ENCODE measurements at places on chromosomes 1 and 21.

DNA sequence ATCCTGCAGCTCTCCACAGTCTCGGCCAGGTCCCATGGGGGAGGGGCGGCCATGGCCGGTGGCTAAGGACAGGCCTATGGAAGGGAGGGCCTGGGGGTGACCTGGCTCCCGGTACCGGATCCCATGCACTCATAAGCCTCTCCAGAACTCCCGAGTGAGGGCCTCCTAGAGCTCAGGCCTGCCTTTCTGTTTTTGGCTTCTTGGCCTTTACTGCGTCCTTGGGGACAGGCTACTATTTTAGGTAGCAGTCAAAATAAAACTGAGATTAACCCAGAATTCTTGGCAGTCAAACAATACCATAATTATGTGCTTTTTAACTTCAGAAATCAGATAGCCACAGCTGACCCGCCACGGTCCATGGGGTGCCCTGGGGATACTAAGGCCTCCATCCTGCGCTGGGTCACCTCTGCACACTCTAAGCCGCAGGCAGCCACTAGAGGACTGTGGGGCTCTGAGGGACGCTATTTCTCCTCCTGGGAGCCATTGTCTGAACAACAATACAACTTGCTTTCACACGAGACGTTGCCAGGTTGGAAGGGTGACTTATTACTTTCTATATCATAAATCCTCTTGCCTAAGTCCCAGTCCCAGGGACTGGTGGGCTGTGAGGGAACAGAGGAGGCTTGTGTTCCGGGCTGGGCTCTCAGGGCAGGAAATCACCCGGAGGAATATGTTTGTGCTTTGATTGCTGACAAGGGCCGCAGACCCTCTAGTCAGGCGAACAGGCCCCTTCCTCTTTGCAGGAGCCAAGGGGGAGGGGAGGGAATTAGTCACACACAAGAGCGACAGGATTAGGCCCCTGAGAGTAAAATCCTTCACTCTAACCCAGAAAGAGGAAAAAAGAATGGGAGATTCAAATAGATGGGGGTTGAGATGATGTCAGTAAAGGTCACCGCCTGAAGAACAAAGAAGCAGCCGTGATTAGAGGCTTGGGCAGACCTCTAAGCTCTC, 40.7 kb upstream of the BCAR3 start:
- DNase-seq, result no peak

GRCh38 chr1:201313086-201313485, 29.8 kb downstream of the PKP1 start:
- no peak for DNase-seq

GRCh38 chr1:42797979-42798378, 13.2 kb downstream of the TMEM269 start:
- DNase-seq, result no peak

- no peak for DNase-seq
Measured at GRCh38 chr1:117565745-117566455, 39.9 kb upstream of the TENT5C start.

DNA sequence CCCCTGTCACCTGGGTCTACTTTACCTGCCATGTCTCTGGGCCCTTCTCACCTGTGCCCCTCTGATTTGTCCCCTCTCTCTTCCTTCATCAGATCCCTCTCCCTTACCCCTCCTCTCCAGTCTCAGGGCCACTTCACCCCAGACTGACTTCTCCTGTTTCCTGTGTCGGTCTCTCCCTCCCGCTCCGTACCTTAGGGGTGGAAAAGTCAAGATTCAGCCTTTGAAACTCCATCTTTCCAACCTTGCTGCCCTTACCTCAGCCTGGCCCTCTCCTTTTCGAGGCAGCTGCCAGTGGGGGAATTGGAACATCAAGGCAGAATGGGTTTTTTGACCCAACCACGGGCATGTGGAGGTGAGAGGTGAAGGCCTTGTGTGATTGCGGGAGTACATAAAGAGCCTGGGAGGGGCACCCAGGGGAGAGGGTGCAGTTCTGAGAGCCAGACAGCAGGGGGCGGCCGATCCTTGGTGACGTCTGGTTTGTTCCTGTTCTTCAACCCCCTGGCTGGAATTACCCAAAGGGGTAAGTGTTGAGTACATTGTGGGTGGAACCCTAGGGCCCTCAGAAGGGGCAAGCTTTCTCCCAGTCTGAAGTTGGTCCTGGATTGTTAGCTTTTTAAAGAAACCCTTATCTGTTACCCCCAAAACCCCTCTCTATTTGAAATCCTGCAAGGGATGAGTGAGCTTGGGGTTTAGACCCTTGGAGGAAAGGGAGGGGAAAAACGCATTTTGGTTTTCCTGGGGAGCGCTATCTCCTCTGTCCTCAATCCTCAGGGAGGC, 12.3 kb upstream of the DMBX1 start:
- DNase-seq, result peak; percentile 73

Measured in stimulated activated CD4-positive, alpha-beta T cell treated with anti-CD3 and anti-CD28 coated beads, TNF-alpha, amount 100 ng/mL, for 1 hour (primary cell).